Psoas muscle (tissue), 8 donors: ENCODE measurements at places on chromosomes 4 and X. TPM values are rescaled to one million over a fixed set of nuclear protein-coding genes. Genes with fewer than 3 reads are reported as not detected.
A peak's percentile ranks its signal among the peaks of the same experiment; 100 is the strongest.

GRCh38 chr4:40183615-40184411 lies 13.0 kb upstream of the RHOH start:
- no peaks in the 10 kb centered on the region for H3K36me3 ChIP-seq
- no peak for DNase-seq
- no peaks in the 10 kb centered on the region for H3K4me1 ChIP-seq
- H3K27me3 ChIP-seq: no peaks in the 10 kb centered on the region

NAP1L2 gene
- total RNA-seq: 0.54 TPM

- no peaks in the 10 kb centered on the region for H3K4me1 ChIP-seq
- H3K4me3 ChIP-seq: no peak overlapping the region
- no peak overlapping the region for H3K27ac ChIP-seq
- no peak for DNase-seq
Observed at GRCh38 chr4:99875071-99875470, 19.2 kb downstream of the LAMTOR3 start.

DNA sequence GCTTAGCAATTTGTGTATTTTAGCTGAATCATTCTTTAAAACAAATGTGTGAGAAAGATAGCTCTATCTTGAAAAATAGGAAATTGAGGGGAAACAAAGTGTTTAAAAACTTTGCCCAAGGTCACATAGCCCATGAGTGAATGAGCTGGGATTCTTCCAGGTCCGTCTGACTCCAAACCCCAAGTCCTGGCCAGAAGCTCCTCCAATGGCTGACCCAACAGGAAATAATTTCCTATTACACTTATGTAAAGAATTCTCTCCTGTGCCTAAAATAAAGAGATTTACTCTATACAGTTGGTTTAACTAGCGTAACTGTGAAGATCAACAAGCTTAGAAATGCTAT lies 287.6 kb downstream of the ARHGAP24 start:
- H3K36me3 ChIP-seq: no peaks in the 10 kb centered on the region
- no peaks in the 10 kb centered on the region for H3K27me3 ChIP-seq
- no peak overlapping the region for H3K4me3 ChIP-seq
- H3K27ac ChIP-seq: no peak overlapping the region
- H3K4me1 ChIP-seq: peaks cover 7% of the 10 kb centered on the region

- no peaks in the 10 kb centered on the region for H3K27me3 ChIP-seq
- H3K4me3 ChIP-seq: no peak overlapping the region
- no peaks in the 10 kb centered on the region for H3K36me3 ChIP-seq
- DNase-seq: no peak
- no peak overlapping the region for H3K27ac ChIP-seq
Observed at GRCh38 chr4:110106931-110107296, 91.5 kb downstream of the ELOVL6 start.

DNA sequence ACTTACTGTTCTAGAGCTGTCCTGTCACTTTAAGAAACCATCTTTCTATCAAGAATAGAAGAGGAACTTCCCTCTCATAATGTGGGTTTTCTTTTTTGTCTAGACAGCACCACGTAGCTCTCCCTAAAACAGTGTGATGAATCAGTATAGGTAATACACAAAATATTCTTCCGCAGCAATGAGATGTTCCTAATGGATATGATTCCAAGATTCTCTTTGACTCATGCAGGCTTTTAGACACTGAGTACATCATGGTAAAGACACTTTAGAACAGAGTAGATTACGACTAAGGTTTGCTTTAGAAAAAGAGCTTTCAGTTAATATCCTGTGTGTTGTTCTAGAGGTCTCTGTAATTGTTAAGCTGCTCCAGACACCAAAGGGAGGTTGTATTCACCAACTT lies 69.8 kb downstream of the PTTG2 start:
- no peak overlapping the region for H3K4me3 ChIP-seq
- no peaks in the 10 kb centered on the region for H3K4me1 ChIP-seq
- H3K36me3 ChIP-seq: no peaks in the 10 kb centered on the region

DNA sequence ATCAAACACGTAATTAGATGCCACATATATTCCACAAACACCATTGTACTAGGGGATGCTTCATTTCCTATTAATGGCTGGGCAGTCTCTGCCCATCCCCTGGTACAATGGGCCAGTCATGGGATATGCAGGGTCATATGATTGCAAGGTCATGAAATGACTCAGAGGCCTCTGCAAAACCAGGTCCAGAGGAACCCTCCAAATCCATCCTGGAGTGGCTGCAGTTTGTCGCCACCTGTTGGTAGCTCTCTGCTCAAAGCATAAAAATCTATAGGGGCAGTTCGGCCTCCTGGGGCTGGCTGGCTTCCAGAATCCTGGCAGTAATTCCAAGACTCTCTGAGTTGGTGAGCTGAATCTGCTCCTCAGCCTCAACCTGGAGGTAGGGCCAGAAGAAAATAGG lies 22.9 kb upstream of the PUDP start:
- no peak overlapping the region for H3K27ac ChIP-seq
- H3K4me3 ChIP-seq: no peak overlapping the region
- H3K27me3 ChIP-seq: no peaks in the 10 kb centered on the region
- H3K36me3 ChIP-seq: no peaks in the 10 kb centered on the region
- no peaks in the 10 kb centered on the region for H3K4me1 ChIP-seq

GRCh38 chrX:10800796-10801195 lies 180.4 kb upstream of the MID1 start:
- no peaks in the 10 kb centered on the region for H3K4me1 ChIP-seq
- H3K36me3 ChIP-seq: no peaks in the 10 kb centered on the region
- H3K27ac ChIP-seq: no peak overlapping the region
- no peak overlapping the region for H3K4me3 ChIP-seq
- no peaks in the 10 kb centered on the region for H3K27me3 ChIP-seq
- DNase-seq: no peak

- no peaks in the 10 kb centered on the region for H3K27me3 ChIP-seq
- peak overlapping the region; percentile 90 for H3K27ac ChIP-seq
- DNase-seq: no peak
- no peaks in the 10 kb centered on the region for H3K36me3 ChIP-seq
Observed at GRCh38 chr4:8189551-8190466, 9.3 kb upstream of the SH3TC1 start.

DNA sequence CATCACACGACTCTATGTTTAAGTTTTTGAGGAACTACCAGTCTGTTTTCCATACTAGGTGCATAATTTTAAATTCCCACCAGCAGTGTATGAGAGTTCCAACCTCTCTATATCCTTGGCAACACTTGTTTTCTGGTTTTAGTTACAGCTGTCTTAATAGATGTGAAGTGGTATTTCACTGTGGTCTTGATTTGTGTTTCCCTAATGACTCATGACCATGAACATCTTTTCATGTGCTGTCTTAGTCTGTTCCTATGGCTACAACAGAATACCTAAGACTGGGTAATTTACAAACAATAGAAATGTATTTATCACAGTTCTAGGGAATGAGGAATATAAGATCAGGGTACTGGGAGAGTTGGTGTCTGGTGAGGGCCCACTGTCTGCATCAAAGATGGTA lies 51.5 kb upstream of the GPR78 start:
- H3K27ac ChIP-seq: no peak overlapping the region
- DNase-seq: no peak
- no peak overlapping the region for H3K4me3 ChIP-seq
- no peaks in the 10 kb centered on the region for H3K4me1 ChIP-seq
- H3K36me3 ChIP-seq: no peaks in the 10 kb centered on the region
